Right lung (tissue), 10 donors: ENCODE measurements at places on chromosomes 12 and 14. TPM values are rescaled to one million over a fixed set of nuclear protein-coding genes. Genes with fewer than 3 reads are reported as not detected.

DNA sequence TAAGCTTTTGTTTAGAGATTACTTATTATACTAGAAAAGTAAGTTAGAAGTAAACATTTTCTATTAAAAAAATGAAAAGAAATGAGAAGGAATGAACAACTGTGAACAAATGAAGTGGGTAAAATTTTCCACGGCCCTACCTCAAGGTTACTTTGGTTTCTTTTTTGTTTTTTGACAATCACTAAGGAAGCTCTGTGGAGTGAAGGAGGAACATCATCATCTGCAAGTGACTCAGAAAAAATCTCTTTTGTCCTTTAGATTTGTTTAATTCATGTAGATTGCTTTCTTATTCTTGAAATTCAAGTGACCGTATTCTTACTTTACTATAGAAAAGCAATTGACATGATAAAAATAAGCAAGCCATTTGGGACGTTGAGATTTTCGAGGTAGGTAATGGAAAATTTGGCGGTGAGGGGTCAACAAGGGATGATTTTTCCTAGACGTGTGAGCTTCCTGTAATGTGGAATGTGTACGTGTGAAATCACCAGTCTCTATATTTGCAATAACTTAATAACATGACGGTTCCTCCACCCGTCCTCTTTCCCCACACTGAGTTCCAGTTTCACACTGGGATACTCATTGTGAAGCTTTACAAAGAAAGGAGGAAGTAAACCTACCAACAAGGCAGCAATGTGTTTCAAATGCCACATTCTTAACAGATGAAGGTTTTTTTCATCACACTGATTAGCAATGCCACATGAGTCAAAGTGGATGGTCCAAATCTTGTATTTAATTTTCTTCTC is 62.3 kb upstream of the EGLN3 start:
- no peak for DNase-seq

DNA sequence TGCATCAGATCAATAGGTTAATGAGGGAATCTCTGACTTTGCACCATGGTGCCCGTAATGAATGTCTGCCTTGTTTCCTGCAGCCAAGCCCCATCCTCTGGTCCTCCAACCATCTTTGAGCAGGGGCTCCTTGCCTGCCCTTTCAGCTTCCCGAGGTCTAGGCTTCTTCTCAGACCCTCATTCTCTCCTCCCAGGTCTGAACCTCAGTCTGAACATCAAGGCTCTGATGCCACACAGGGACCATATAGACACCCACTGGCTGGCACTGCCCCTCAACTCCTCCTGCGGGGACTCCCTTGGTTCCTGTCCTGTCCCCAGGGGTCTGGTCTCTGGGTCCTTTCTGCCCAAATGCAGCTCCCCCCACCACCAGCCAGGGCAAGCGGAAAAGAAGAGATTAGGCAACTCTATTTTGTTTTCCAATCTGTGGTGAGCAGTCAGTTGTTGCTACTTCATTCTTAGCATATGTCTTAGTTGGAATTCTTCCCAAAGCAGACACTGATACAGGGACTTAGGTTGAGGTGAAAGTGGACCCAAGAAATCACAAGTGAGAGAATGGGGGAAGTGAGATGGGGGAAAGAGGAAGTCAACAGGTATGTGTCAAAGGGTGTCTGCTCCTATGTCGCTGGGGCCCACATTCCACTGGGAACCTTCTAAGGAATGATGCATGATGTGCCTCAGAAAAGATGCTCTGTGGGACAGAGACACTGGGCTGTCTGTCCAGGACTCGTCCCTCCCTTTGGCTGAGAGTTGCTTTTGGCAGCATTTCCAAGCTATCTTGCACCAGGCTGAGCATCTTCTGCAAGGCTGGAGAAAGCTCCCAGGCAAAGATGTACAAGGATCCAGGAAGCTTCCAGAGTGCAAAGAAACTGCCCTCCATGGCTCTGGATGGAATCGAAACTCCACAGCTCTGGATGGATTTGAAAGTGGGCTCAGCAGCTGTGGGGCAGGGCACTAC is 1096.5 kb upstream of the TMEM132C start:
- DNase-seq = no peak

GRCh38 chr12:6533923-6534694 is at the start of gene GAPDH:
TSS of gene GAPDH (plus strand) at chr12:6534517. CDS start at chr12:6534833, 316 bp downstream.
- DNase-seq = peak; percentile 96

GRCh38 chr12:125089626-125090025 is 24.4 kb downstream of the AACS start:
- no peak for DNase-seq

GRCh38 chr12:114678028-114678427 is 5.9 kb downstream of the TBX3 start:
- DNase-seq = no peak

DNA sequence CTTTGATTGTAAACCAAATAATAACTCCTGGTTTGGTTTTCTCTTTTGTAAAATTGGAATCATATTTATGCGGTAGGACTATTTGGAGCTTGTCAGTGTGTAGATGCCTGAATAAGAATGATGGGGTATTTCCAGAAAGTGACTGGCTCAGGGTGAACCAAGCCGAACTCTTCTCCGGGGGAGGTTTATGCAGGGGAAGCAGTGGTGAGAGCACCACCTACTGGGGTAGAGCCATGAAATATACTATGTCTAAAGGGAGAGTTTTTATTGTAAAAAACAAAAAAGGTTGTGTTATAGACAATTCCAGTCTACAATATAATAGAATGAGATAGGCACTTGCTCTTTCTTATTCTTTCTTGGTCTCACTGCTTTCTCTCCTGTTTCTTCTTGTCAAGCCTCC is 222.9 kb upstream of the SLC16A7 start:
- no peak for DNase-seq

- no peak for DNase-seq
Measured at GRCh38 chr14:21215130-21215878, 53.9 kb downstream of the HNRNPC start.

DNA sequence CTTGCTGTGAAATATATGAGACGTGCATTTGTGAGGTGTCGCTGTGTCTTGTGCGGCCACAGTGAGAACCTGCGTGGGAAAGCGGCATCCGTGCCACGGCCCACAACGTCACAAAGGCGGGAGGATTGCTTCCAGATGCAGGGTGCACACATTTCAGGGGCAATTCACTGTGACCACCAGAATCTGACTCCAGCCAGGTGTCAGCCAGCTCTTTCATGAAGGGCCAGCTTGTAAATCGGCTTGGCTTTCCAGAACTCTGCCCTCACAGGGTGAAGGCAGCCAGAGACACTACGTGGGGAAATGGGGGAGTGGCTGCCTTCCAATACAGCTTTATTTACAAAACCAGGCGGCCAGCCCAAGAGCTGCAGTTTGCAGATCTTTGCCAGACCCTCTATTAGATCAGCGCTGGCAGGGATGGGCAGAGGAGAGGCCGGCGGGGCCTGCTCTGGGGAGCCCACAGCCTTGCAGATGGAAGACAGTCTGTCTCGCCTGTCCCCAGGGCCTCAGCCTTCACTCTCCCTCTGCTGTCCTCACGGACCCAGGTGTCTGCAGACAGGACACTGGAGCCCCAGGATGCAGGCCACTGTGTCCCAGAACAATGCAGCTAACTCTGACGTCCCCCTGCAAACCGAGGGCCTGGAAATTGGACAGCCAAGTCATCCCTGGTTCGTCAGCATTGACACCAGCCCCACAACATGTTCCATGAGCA is 53.5 kb downstream of the ADGRD1 start:
- DNase-seq = no peak

- no peak for DNase-seq
Measured at GRCh38 chr14:69387311-69387710, 10.8 kb downstream of the ERH start.

DNA sequence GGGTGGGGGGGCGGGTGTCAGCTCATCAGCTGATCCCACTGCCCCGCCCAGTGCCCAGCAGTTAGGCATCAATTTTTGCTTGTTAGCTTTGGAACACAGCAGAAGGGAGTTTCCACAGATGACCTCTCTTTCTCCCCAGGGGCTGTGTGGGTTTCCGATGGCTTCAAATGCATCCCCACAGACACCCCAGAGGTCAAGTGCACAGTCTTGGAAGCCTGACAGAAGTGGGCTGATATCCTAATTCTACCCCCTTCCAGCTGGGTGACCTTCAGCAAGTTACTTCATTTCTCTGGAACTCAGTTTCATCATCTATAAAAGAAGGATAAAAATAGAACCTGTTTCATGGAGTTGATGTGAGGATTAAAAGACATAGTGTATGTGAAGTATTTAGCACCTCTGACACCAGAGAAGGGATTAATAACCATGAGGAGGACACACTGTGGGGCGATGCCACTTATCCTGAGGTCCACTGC is 22.0 kb downstream of the TTC9 start:
- DNase-seq = no peak

- DNase-seq = no peak
Measured at GRCh38 chr14:77077040-77077439, 21.0 kb upstream of the CIPC start.

DNA sequence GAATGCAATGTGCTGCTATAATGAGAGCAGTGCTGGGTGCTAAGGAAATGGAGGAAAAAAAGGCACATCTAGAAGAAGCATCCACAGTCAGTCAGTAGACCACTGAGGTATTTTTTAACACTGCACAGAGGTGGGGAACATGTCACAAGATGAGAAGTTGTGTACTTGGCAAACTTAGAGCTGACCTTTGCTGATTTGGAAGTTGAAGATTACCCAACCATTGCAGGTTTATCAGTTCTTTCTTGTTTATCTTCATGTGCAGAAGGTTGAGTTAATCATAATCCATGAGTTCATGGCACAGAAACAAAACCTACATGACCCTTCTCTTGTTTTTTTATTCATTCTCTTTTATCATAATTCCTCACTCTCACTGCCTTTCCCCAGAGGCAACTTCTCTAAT is 3.2 kb upstream of the PAH start:
- DNase-seq = no peak

DNA sequence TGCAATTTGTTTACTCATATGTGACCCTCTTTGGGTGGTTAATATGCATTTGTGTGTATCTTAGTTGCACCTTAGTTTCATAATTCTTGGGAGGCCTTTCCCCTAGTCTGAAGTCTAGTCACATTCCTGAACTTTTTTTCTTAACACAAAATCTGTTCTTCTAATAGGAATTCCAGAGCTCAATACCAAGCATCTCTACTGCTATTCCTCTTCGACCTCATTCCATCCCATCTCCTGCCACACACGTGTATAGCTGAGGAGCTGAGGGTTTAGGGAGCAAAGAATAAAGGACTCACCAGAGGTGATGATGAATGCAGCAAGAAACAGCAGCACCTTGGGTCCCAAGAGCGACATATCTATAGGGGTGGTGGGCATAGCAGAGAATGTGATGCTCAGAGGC is 875 bp downstream of the MFAP5 start:
- no peak for DNase-seq

DNA sequence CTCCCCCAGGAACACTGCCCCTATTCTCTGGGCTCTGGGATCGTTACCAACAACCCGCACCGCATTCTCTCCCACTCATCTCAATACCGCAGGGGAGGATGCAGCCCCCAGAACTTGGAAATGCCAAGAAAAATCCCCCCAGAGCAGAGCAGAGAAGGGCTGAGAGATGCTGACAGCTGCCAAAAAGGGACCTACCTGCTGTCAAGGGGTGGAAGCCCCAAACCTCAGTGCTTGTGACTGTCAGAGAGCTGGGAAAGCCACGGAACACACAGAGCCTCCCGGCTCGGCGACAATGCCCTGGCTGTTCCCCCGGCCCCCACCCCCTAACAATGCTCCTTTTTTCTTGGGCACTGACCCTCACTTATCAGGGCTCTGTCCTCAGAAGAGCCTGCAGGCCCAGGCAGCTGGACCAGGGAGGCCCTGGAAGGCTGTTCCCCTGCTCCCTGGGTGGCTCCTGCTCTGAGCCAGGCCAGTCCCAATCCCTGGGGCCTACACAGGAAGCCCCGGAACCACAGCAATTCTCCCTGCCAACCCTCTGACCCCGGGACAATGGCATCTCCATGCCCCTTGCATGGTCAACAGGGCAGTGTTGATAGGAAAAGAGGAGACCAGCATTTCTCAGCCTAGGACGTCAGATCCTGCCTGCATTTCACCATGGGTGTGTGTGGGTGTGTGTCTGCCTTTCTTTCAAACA is 78.9 kb downstream of the ITPK1 start:
- no peak for DNase-seq

GRCh38 chr14:64508215-64508776 is 3.7 kb downstream of the ZBTB1 start:
- no peak for DNase-seq

- peak; percentile 91 for DNase-seq
Measured at GRCh38 chr14:68794130-68794850, 1.4 kb upstream of the ZFP36L1 start.

DNA sequence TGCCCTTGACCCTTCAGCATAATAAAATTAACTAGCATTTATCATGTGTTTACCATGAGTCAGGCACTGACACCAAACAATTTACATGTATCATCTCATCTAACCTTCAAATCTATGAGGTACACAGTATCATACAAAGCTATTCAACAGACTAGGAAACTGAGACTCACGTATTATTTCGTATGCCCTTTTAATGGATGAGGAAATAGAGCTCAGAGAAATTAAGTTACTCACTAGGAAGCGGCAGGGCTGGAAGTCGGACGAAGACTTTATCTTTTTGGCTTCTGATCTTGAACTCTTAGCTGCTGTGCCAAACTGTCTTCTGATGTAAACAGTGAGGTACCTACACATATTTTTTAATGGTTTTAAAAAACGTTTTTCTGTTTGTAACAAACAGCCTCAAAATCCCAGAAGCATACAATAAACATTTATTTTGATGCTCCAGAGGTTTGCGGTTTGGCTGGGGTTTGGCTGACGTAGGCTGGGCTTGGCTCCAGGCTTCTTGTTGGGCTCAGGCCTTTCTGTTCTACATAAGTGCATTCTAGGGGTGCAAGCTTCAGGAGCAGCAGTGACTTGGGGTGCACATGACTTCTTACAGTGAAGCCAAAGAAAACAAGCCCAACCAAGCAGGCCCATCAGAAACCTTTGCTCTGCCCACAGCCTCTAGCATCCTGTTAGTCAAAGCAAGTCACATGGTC is 184.7 kb downstream of the TBX5 start:
- DNase-seq = peak; percentile 16

DNA sequence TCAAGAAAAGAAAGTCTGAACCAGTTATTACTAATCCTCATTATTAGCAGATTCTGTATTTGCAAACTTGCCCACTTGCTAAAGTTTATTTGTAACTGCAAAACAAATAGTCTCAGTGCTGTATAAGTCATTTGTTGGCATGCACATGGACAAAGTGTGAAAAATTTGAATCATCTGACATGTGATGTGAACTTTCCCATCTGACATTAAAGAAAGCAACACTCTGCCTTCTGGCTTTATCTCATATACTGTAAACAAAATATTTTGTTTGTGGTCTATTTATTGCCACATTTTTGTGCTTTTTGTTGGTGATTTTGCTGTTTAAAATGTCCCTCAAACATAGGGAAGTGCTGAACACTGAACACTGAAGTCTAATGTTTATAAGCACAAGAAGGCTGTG is 513.8 kb downstream of the RPL10L start:
- no peak for DNase-seq

Gene LDHB
- 927 TPM for polyA plus RNA-seq

Gene LPCAT3
- 60.4 TPM for polyA plus RNA-seq

Gene NINJ2
- polyA plus RNA-seq = 1.8 TPM

Gene ESR2
- 2.1 TPM for polyA plus RNA-seq

Gene HCAR3
- polyA plus RNA-seq = 0.09 TPM

Gene OAS1
- polyA plus RNA-seq = 5.6 TPM

Gene BCL11B
- 3.3 TPM for polyA plus RNA-seq

Gene INHBC
- polyA plus RNA-seq = 0.21 TPM

Gene LALBA
- not detected for polyA plus RNA-seq
